ENCODE measurements at places on chromosomes 11 and 22.
A peak's percentile ranks its signal among the peaks of the same experiment; 100 is the strongest.

GRCh38 chr11:84719935-84720577, 907.1 kb downstream of the DLG2 start:
- H3K27ac ChIP-seq, result no peak overlapping the region
- no peak for DNase-seq
- H3K36me3 ChIP-seq, result no peaks in the 10 kb centered on the region

DNA sequence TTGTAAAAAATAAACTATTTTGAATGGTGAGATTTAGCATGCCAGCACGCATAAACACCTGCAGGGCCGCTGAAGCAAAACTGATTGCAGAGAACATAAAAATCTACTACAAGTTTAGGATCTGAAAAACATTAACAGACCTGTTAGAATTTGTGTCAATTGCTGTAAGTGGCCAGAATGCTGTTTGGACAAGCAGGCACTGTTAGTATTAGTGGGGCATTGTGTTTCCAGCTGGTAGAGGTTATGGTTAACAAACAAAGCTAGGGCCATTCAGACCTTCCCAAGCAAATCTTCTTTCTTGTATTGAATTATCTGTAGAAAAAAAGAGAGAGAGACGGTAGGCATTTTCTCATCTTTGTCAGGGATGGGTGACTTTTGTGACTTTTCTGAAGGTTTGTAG, 57.6 kb upstream of the OLFML1 start:
- H3K36me3 ChIP-seq, result no peaks in the 10 kb centered on the region
- no peak for DNase-seq
- H3K4me3 ChIP-seq, result no peak overlapping the region
- no peak overlapping the region for H3K27ac ChIP-seq

DNA sequence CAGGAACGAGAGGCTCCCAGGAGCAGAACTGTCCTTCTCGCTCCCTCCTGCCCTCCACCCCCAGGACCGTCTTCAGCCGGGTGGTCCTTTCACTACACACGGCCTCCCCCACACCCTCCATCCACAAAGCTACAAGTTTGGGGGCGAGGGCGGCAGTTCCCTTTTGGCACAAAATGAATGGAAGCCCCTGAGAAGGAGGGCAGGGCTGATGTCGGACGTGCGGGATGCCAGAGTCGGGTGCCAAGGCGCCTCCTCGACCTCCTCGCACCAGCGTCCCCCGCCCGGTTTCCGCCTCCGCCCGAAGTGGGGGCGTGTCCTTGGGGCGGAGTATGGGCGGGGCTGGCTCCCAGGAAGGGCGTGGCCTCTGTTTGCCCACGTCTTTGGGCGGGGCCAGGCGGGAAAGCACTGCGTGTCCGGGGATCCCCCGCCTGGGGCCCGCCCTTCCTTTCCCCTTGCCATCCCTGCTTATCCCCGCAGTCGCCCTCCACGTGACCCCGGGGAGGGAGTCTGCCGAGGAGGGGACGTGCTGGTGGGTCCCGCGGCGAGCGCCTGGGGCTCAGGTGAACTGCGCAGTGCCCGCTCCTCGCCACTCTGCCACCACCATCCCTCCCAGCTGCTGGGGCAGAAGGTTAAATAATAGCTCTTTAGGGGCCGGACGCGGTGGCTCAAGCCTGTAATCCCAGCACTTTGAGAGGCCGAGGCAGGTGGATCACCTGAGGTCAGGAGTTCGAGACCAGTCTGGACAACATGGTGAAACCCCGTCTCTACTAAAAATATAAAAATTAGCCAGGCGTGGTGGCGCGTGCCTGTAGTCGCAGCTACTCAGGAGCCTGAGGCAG, 937 bp upstream of the EFEMP2 start:
- H3K27ac ChIP-seq, result peak overlapping the region; percentile 92
- H3K27me3 ChIP-seq, result no peaks in the 10 kb centered on the region
- DNase-seq, result peak; percentile 97
- peaks cover 7% of the 10 kb centered on the region for H3K36me3 ChIP-seq

DNA sequence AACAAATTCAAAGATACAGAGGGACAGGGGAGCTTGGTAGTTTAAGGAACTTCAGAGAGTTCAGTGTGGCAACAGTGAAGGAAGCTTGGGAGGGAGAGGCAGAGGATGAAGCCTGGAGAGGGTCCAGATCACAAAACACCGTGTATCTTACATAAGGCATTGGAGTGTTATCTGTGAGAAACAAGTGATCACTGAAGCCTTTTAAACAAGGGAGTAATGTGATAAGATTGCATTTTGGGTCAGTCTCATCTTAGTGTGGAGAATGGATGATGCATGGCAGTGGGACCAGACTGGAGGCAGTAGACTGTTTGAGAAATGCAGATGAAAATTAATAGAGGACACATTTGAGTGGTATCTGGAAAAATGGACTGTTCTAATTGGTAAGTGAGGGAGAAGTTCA, 79.4 kb downstream of the EXT2 start:
- H3K4me1 ChIP-seq, result peaks cover 34% of the 10 kb centered on the region
- H3K4me3 ChIP-seq, result no peak overlapping the region
- H3K27ac ChIP-seq, result no peak overlapping the region
- no peaks in the 10 kb centered on the region for H3K27me3 ChIP-seq

GRCh38 chr22:17779286-17780115, 5.2 kb upstream of the BID start:
- DNase-seq, result no peak
- no peaks in the 10 kb centered on the region for H3K27me3 ChIP-seq
- no peak overlapping the region for H3K27ac ChIP-seq
- H3K4me3 ChIP-seq, result no peak overlapping the region
- H3K4me1 ChIP-seq, result peaks cover 22% of the 10 kb centered on the region

- H3K27me3 ChIP-seq, result peaks cover 3% of the 10 kb centered on the region
- peak overlapping the region; percentile 96 for H3K4me3 ChIP-seq
- peaks cover 35% of the 10 kb centered on the region for H3K4me1 ChIP-seq
- H3K27ac ChIP-seq, result peak overlapping the region; percentile 83
- H3K36me3 ChIP-seq, result peaks cover 3% of the 10 kb centered on the region
These were observed 1.2 kb upstream of the FAR1 start for GRCh38 chr11:13667245-13667644.

GRCh38 chr22:46815559-46815895, 53.1 kb downstream of the TBC1D22A start:
- H3K27ac ChIP-seq, result peak overlapping the region; percentile 67
- no peak for DNase-seq
- no peaks in the 10 kb centered on the region for H3K36me3 ChIP-seq
- peaks cover 41% of the 10 kb centered on the region for H3K4me1 ChIP-seq
- no peak overlapping the region for H3K4me3 ChIP-seq

DNA sequence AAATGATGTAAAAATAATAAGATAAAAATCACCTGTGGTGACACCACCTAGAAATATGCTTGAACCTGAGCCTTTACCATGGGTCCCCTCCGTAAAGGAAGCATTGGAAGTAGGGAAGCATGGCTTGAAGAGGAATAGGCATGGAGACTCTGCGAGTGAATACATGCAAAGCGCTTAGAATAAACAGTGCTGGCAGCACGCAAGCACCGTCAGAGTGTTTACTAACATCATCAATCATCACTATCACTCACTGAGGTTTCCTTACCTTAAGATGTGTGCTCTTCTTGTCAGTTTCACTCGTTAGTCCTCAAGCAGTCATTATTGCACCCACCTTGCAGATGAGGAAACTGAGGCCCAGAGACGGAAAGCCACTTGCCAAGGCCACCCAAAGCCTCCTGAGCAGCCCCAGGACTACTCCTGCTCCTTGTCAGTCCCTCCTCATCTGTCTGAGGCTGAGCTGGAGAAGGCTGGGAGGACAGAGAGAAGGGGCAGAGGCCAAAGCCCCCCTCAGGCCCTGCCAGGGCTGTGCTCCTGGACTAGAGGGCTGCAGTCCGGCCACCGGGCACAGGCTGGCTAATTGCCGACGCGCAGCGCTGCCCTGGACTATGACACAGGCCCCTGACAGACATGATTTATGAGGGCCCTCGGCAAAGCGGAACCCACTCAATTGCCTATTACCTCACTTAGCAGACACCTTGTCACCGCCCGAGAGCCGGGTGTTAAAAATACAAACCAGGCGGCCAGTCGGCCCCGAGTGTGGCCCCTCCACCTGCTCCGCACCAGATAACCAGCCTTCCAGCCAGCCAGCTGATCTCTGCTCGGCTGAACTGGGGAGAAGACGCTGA, 168.9 kb downstream of the MN1 start:
- H3K4me3 ChIP-seq, result no peak overlapping the region
- H3K27ac ChIP-seq, result no peak overlapping the region
- no peaks in the 10 kb centered on the region for H3K27me3 ChIP-seq
- peak; percentile 65 for DNase-seq
- peaks cover 27% of the 10 kb centered on the region for H3K4me1 ChIP-seq
- H3K36me3 ChIP-seq, result no peaks in the 10 kb centered on the region

DNA sequence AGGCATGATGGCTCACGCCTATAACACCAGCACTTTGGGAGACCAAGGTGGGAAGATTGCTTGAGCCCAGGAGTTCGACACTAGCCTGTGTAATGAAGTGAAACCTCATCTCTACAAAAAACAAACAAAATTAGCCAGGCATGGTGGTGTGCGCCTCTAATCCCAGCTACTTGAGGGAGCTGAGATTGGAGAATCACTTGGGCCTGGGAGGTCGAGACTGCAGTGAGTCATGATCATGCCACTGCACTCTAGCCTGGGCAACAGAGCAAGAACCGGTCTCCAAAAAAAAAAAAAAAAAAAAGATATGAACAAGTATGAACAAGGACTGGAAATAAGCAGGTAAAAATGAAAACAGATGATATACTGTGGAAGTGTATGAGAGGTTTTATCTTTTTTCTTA, 54.1 kb upstream of the SOX6 start:
- peaks cover 7% of the 10 kb centered on the region for H3K4me1 ChIP-seq
- no peak overlapping the region for H3K4me3 ChIP-seq
- DNase-seq, result no peak
- no peaks in the 10 kb centered on the region for H3K36me3 ChIP-seq

- no peak overlapping the region for H3K4me3 ChIP-seq
- peaks cover 10% of the 10 kb centered on the region for H3K4me1 ChIP-seq
- peaks cover 5% of the 10 kb centered on the region for H3K36me3 ChIP-seq
- no peaks in the 10 kb centered on the region for H3K27me3 ChIP-seq
- H3K27ac ChIP-seq, result no peak overlapping the region
- no peak for DNase-seq
These were observed 148.8 kb downstream of the CRYBB2 start for GRCh38 chr22:25368271-25368670.

GRCh38 chr11:28616160-28616965, 508.2 kb downstream of the METTL15 start:
- H3K27me3 ChIP-seq, result no peaks in the 10 kb centered on the region
- no peak overlapping the region for H3K4me3 ChIP-seq
- no peak overlapping the region for H3K27ac ChIP-seq
- peaks cover 21% of the 10 kb centered on the region for H3K4me1 ChIP-seq
- no peak for DNase-seq

DNA sequence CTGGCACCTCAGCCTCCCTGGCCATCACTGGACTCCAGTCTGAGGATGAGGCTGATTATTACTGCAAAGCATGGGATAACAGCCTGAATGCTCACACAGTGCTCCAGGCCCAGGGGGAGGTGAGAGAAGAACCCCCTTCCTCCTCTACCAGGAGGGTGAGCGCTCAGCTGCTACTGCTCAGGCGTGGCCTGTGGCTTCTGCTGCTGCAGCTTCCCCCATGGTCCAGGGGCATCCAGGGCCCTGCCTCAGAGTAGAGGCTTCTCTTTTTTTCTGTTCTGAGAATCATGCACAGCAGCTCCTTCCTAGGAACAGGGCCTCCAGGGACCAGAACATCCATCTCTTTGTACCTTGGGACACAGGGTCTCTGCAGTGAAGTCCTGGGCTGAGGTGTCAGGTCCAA, 83.1 kb downstream of the VPREB1 start:
- H3K27me3 ChIP-seq, result peaks cover 17% of the 10 kb centered on the region
- no peak overlapping the region for H3K27ac ChIP-seq
- H3K4me3 ChIP-seq, result no peak overlapping the region
- H3K4me1 ChIP-seq, result no peaks in the 10 kb centered on the region

DNA sequence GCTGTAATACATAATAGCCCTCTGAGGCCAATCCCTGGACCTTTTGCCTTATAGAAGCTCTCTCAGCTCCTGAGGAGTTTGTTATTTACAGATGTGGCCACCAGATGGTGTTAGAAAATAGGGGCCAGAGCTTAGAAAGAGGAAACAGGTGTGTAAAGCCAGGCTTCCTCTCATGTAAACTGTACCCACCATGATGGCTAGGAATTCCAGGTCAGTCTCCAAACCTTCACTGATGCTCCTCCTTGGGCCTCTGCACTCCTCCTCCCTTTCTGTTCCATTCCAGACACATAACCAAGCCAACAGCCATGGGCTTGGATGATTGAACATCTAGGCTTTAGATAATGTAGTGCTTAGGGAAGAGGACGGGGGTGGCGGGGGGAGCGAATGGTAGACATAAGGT, 39.7 kb downstream of the USP35 start:
- DNase-seq, result no peak
- no peak overlapping the region for H3K27ac ChIP-seq
- peaks cover 14% of the 10 kb centered on the region for H3K36me3 ChIP-seq
- no peaks in the 10 kb centered on the region for H3K27me3 ChIP-seq

DNA sequence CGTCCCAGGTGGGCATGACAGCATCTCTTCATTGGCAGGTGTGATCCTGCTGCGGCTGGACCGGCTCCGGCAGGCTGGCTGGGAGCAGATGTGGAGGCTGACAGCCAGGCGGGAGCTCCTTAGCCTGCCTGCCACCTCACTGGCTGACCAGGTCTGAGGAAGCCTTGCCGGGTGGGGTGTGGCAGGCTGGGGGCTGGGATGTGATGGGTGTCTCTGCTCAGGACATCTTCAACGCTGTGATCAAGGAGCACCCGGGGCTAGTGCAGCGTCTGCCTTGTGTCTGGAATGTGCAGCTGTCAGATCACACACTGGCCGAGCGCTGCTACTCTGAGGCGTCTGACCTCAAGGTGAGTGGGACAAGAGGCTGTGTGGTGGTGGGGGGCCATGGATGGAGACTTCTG, 3.5 kb downstream of the LARGE2 start:
- H3K27me3 ChIP-seq, result peaks cover 28% of the 10 kb centered on the region
- no peak overlapping the region for H3K4me3 ChIP-seq
- peaks cover 14% of the 10 kb centered on the region for H3K4me1 ChIP-seq
- H3K27ac ChIP-seq, result no peak overlapping the region
- peaks cover 5% of the 10 kb centered on the region for H3K36me3 ChIP-seq
- DNase-seq, result no peak

DNA sequence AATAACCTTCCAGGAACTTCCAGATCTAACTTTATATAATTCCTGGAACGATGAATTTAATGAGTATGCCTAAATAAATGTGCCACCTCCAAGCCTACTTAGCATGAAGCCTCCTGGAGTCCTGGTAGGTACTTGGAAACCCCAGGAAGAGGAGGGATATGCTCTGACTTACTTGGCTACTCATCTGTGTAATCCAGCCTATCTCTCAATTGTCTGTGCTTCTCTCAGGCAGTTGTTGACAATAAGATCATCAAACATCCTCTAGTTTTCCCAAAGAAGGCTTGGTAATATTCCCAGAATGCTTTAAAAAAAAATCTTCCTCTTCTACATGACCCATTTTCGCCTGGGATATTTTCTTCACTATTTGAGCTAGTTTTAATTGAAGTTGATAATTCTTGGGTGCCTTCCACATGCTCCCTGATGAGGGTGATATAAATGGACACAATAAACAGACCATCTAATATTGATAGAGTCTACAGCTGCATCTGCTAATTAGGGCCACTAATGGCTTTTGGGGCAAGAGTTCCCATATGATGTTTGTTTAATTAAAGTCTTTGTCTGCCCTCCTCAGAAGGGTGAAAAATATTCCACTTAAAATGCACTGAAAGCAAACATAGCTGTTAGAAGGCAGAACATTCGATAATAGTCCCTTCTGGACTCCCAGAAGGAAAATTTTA, 75.5 kb upstream of the RAB38 start:
- no peak overlapping the region for H3K4me3 ChIP-seq
- H3K27ac ChIP-seq, result no peak overlapping the region
- H3K36me3 ChIP-seq, result no peaks in the 10 kb centered on the region

GRCh38 chr22:49738006-49738405, 89.7 kb downstream of the BRD1 start:
- peaks cover 46% of the 10 kb centered on the region for H3K27me3 ChIP-seq
- peak; percentile 69 for DNase-seq
- H3K4me3 ChIP-seq, result no peak overlapping the region

- no peaks in the 10 kb centered on the region for H3K27me3 ChIP-seq
- H3K4me1 ChIP-seq, result peaks cover 30% of the 10 kb centered on the region
- H3K4me3 ChIP-seq, result no peak overlapping the region
- H3K36me3 ChIP-seq, result peaks cover 6% of the 10 kb centered on the region
These were observed 118.6 kb downstream of the TRIM44 start for GRCh38 chr11:35780951-35781860.
